Stimulated activated CD8-positive, alpha-beta memory T cell treated with anti-CD3 and anti-CD28 coated beads, Interleukin-4, amount 100 ng/mL, for 48 hours (primary cell): ENCODE measurements at places on chromosomes 5 and 9.
A peak's percentile ranks its signal among the peaks of the same experiment; 100 is the strongest.

GRCh38 chr5:111392181-111392580, 120.2 kb downstream of the STARD4 start:
- no peak for DNase-seq

GRCh38 chr9:78280982-78281668, 15.8 kb upstream of the PSAT1 start:
- no peak for DNase-seq

- DNase-seq, result no peak
Observed at GRCh38 chr5:35622974-35623373, 5.3 kb downstream of the SPEF2 start.

GRCh38 chr9:137461663-137462395, 2.7 kb upstream of the NSMF start:
- peak; percentile 92 for DNase-seq

DNA sequence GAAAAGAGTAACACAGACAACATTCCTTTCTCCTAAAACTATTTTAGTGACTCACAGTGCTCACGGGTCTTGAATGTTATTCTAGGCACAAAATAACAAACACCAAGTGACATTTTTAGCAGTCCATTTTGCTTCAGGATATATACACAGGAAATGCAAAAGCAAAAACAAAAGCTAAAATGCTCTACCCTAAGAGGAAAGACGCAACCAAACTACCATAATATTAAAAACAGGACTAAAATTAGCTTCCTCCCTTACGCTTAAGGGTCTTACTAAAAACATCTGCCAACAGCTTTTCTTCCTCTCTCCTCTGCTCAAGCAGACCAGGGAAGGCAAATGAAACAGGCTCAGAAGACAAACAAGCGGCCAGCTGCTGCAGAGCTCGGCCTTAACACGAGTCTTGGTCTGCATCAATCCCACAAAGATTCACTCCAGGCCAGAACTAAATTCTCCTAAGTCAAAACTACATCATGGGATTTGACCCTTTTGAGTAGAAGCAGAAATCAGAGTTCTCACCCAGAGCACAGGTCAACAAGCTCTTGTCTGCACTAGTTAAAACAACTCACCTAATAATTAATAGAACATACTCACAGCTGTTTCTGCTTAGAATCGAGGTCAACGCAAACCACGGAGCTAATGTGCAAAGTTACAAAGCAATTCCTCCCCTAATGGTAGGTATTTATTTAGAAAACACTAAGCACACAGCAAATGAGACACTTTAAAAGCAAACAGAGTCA, 62.3 kb downstream of the RAPGEF1 start:
- DNase-seq, result no peak

DNA sequence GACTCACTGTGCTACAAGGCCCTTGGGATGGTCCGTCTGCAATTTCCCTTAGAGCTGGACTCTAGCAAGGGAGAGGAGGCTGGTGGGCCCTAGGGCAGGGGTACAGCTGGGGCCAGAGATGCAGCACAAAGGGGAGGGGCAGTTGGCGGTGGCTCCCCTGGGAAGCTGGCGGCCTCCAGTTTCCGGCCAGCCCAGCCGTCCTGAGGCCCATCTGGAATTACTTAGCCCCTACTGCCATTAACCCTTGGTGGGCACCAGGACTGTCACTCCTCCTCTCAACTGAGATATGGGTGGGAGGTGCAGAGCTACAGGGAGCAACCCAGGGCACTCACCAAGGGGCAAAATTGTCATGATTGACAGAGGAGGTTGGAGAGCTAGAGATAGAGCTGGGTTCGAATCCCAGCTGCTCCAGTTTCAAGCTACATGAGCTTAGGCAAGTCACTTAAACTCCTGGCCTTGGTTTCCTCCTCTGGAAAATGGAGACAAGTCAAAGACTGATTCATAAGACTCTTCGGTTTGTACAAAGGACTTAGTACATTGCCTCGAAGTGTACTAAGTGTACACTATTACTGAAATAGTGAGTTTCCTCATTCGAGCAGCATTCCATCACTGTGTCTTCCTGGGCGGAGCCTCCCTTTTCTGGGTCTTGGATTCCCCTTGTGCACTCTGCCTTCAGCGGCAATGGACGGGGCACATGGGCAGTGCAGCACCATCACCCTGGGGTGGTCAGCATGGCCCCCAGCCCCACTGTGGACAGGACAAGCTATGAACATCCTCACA, 2.7 kb upstream of the PDGFRB start:
- no peak for DNase-seq

GRCh38 chr5:168879929-168880328, 300.8 kb upstream of the PANK3 start:
- no peak for DNase-seq

- DNase-seq, result peak; percentile 78
Observed at GRCh38 chr9:124291801-124292396, 34.1 kb downstream of the NEK6 start.

GRCh38 chr9:18433620-18434019, 40.3 kb upstream of the ADAMTSL1 start:
- no peak for DNase-seq

GRCh38 chr9:20378851-20379250, 243.4 kb downstream of the MLLT3 start:
- DNase-seq, result no peak

- no peak for DNase-seq
Observed at GRCh38 chr9:7592321-7593316, 207.0 kb downstream of the DMAC1 start.

DNA sequence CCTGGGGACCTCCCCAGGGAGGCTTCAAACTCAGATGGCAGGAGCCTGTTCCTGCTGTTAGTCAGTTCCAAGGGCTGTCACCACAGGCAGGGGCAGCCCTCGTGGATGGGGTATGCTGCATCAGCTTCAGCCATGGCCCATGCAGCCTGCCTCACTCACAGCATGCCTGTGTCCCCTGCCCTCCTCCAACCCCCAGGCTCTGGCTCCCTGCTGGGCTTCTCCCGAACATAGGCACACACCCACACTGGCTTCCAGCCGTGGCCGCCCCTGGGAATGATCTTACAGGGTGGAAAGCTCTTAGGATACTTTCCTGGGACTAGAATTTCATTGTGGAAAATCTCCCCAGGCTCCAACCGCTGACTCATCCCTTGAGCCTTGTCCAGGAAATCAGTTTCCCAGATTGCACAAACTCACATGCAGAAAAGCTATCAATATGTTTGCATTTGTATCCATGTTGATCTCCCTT, 163.8 kb downstream of the SEC61B start:
- DNase-seq, result no peak

DNA sequence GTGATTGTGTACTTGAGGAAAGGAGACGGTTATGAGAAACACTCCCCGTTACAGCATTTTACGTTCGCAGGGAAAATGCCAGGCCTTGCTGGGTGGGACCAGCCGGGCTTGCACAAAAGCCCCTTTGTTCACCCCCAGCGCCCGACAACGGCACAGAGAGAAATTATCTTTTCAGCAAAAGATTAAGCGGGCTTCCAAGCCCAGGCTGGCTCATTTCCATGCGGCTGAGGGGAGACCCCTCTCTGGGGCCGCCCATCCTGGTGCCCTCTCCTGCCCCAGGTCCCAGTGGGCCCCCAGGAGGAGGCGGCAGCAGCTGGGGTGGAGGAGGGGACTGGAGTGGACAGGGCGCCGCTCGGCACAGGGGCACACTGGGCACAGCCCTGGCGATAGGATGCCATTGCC, 50.8 kb upstream of the NOTCH1 start:
- no peak for DNase-seq

DNA sequence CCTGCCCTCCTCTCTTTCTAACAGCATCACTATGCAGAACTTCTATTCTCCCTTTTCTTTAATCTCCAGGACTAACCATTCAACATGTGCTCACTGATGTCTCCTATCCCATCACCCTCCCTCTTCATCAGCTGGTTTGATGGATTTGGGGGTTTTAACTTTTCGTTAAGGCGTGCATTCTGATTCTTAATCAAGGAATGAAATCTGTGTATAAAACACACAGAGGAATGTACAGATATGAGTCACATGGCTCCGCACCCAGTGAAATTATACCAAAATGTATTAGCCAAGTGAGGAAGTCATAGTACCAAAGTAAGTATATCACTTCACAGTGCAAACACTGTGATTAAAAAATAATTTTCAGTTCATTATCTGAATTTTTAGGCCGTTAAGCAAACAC, 35.2 kb downstream of the MARCHF11 start:
- DNase-seq, result no peak

DNA sequence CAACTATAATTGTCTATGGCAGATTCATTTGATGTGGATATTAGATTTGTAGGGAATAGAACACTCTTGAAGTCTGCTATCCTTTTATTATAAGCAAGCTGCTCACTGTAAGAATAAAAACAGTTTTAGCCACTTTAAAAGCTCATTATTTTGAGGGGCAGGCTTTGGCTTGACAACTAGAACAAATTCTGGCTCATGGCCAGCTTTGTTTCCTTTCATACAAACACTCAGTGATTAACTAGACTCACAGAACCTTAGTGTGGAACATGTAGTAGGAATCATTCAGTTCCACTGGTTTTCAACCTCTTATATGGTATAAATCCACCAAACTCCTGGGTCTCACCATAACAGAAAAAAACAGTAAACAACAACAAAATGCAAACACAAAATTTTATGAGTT, 27.4 kb upstream of the CEP120 start:
- DNase-seq, result no peak

GRCh38 chr5:176573564-176574296, 24.6 kb downstream of the CDHR2 start:
- DNase-seq, result peak; percentile 92

GRCh38 chr5:94670726-94671125, 52.3 kb downstream of the SLF1 start:
- no peak for DNase-seq

- DNase-seq, result no peak
Observed at GRCh38 chr5:69035665-69036064, 58.1 kb upstream of the SLC30A5 start.

DNA sequence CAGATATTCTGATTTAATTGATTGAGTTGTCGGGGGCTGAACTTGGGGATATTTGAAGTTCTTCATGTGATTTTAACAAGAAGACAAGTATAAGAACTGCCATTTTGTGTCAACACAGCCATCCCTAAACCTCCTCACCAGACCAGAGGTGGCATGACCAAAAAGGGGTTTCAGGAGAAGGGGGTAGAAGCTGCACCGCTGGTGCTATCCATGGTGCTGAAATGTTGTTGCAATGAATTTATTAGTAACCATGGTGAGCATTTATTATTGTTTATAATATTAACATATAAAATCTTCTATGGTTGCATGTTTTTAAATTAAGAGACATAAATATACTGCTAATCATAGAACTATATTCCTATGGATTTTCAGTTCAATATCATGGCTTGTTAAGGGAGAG, 72.3 kb downstream of the GNA14 start:
- DNase-seq, result peak; percentile 25

- DNase-seq, result peak; percentile 80
Observed at GRCh38 chr5:133460172-133460758, 152.1 kb downstream of the FSTL4 start.

DNA sequence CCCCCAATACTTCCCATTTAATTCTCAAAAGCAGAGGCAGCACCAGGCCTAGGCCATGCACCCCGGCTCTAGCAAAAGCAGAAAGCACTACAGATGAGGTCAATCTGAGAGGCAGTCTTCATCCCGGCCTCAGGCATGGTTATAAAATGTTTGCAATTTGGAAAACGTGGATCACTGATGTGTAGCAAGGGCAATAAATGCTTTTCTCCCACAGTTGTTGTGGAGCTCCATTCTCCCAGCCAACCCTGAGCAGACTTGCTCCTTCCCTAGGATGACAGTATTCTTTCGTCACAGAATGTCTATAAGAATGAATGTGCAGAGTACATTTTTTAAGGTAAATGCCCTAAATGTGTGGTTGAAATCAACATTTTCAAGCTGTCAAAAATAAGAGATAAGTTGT, 157.3 kb upstream of the DAPK1 start:
- no peak for DNase-seq

DNA sequence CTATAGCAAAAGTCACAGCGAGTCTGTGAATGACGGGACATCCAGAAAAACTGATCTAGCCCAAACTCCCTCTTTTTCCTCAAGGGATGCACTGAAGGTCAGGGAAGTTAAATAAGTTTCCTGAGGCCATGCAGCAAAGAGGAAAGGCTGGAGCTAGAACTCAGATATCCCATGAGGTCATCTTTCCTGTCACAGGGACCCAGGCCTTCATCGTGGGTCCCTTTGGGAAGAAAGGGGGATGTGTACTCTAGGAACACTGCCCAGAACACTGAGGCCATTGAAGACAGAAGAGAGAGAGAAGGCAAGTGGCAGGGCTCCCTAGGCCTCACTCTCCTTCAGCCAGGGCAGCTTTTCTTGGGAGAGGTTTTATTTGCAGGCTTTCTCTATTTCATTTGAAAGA, 182.0 kb downstream of the EBF1 start:
- DNase-seq, result no peak

GRCh38 chr5:123364441-123365155, 58.6 kb downstream of the CEP120 start:
- DNase-seq, result no peak

- DNase-seq, result no peak
Observed at GRCh38 chr9:102534031-102534430, 461.1 kb upstream of the CYLC2 start.

DNA sequence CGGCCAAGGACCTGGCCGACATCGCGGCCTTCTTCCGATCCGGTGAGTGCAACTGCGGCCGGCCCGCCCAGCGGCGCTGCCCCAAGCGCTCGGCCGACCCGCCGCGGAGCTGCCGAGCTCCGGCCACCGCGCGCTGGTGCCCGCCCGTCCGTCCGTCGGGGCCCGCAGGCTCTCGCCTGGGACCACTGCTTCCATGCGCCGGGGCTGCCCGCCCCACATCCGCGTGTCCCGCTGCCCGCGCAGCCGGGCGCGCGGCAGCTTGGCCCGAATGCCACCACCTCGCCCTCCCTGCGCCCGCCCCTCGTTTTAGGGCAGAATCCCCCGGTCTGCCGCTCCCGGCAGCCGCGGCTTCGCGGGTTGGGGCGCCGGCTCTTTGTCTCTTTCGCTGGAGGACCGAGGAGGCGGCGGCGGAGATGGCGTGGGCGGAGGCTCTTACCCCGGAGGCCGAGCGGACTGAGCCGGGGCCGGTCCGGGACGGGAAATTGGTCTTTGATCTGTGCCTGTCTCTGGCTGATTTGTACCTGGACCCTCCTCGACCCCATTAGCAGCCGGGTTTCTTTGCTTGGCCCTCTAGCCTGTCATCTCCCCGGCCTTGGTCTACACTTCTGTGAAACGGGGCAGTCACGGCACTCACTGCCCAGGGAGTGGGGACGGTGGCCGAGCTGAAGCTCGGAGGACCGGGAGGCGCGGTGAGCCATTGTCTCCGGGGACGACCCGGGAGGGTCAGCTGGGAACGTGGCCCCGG, 871 bp downstream of the TRIO start:
- peak; percentile 51 for DNase-seq

- no peak for DNase-seq
Observed at GRCh38 chr5:116410336-116410890, 164.2 kb downstream of the SEMA6A start.

- no peak for DNase-seq
Observed at GRCh38 chr5:172065431-172066065, 59.1 kb upstream of the FBXW11 start.

- no peak for DNase-seq
Observed at GRCh38 chr5:93130624-93131490, 450.2 kb downstream of the NR2F1-AS1 start.

DNA sequence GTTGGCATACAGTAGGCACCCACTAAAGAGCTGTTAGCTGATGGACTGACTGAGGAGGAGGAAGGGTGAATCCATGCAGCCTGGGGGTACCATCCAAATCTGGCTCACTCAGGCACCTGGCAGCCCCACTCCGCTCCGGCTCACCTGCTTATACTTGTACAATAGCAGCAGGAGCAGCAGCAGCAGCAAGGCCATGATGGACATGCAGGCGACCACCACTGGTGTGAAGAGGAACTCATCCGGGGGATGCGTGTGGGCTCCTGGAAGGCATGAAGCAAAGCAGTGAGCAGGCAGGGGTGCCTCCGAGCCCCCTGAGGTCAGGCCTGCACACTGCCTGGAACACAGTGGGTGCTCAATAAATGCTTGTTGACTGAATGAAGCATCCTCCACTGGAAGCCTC, 18.3 kb downstream of the CSF1R start:
- DNase-seq, result no peak
